ENCODE measurements at places on chromosomes 7 and 10.
A peak's percentile ranks its signal among the peaks of the same experiment; 100 is the strongest.

DNA sequence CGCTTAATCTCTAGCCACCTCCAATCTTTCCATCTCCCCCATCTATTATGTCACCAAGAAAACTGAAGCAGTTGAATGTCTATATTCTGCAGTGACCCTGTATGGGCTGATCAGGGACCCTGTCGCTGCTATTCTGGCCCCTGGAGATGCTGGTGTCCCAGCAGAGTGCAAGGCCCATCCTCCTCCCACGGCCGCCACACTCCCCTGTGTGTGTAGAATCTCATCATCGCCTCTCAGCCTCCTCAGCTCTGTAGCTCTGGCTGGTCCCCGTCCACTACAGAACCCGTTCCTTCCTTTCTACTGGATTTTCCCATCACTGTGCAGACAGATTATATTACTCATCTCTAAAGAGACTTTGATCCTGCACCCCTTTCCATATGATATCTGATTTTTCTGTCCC lies 235.8 kb upstream of the PFKP start:
- H3K36me3 ChIP-seq: no peaks in the 10 kb centered on the region
- no peaks in the 10 kb centered on the region for H3K4me1 ChIP-seq
- no peak overlapping the region for H3K4me3 ChIP-seq
- DNase-seq: no peak
- H3K27me3 ChIP-seq: peaks cover 1% of the 10 kb centered on the region

DNA sequence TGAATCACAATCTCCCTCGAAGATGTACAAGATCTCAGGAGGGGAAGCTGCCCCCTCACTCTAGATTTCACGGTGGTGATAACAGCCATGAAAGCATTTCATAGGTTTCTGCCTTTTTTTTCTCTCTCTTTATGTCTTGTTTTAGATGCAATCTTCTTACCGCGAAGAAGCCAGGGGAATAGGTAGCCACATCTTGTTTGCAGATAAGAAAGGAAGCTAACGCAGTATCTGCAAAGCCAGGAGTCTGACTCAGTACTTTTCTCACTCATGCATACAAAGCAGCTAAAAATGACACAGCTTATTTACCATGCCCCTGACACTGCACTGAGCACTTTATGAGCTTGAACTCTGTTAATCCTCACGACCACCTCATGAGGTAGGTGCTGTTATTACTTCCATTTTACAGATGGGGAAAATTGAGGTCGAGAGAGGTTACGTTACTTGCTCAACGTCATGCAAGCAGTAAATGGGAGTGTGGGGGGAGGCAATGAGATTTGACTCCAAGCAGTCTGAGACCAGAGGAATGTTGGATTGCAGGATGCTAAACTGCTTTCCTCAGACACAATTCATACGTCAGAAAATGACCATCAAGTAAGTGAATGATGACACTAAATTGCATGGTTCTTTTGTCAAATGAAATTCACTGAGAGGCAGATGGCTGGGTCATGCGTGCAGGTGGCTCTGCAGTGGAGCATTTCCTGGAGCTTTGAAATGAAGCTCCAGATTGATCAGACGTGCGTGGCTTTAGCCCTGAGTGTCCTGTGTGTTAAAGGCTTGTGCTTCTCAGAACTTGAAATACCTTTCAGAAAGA lies 3.3 kb downstream of the MAP3K8 start:
- H3K4me1 ChIP-seq: peaks cover 44% of the 10 kb centered on the region
- peak overlapping the region; percentile 89 for H3K27ac ChIP-seq
- peaks cover 35% of the 10 kb centered on the region for H3K36me3 ChIP-seq
- no peaks in the 10 kb centered on the region for H3K27me3 ChIP-seq

GRCh38 chr10:7027913-7028808 lies 382.7 kb downstream of the SFMBT2 start:
- H3K4me1 ChIP-seq: peaks cover 14% of the 10 kb centered on the region
- no peak overlapping the region for H3K4me3 ChIP-seq
- no peak overlapping the region for H3K27ac ChIP-seq
- H3K27me3 ChIP-seq: no peaks in the 10 kb centered on the region
- H3K36me3 ChIP-seq: no peaks in the 10 kb centered on the region
- DNase-seq: peak; percentile 59

GRCh38 chr10:77892761-77893160 lies 33.8 kb downstream of the DLG5 start:
- H3K36me3 ChIP-seq: no peaks in the 10 kb centered on the region
- H3K27me3 ChIP-seq: no peaks in the 10 kb centered on the region
- no peak overlapping the region for H3K27ac ChIP-seq
- no peaks in the 10 kb centered on the region for H3K4me1 ChIP-seq

GRCh38 chr10:73414230-73414945 lies 530 bp upstream of the ANXA7 start:
- no peak for DNase-seq
- no peaks in the 10 kb centered on the region for H3K36me3 ChIP-seq
- H3K4me3 ChIP-seq: peak overlapping the region; percentile 89
- H3K4me1 ChIP-seq: peaks cover 22% of the 10 kb centered on the region

DNA sequence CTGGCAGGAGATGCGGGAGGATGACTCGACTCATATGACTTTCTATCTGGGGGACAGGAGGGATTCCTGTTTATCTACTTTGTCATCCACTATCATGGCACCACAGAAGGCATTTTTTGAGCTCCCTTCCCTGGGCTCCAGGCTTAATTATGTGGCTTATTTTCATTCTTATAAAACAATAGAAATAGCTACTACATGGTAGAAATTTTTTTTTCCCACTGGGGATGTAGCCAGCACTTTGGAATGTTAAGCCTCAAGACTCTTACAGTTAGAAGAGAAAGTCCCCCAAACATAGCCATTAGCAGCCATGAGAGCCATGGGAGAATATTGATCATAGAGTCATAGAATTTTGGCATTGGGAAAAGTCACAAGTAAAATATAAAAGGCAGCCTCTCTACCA lies 14.6 kb upstream of the FAM180A start:
- H3K27ac ChIP-seq: no peak overlapping the region
- no peaks in the 10 kb centered on the region for H3K27me3 ChIP-seq
- peaks cover 2% of the 10 kb centered on the region for H3K4me1 ChIP-seq
- no peak overlapping the region for H3K4me3 ChIP-seq
- DNase-seq: no peak

GRCh38 chr10:127992376-127992775 lies 85.5 kb downstream of the PTPRE start:
- peaks cover 37% of the 10 kb centered on the region for H3K4me1 ChIP-seq
- H3K27me3 ChIP-seq: no peaks in the 10 kb centered on the region
- DNase-seq: no peak
- H3K27ac ChIP-seq: no peak overlapping the region
- no peak overlapping the region for H3K4me3 ChIP-seq
- no peaks in the 10 kb centered on the region for H3K36me3 ChIP-seq

Measured in common myeloid progenitor, CD34-positive (primary cell).